ENCODE measurements at places on chromosomes 7 and 10.

DNA sequence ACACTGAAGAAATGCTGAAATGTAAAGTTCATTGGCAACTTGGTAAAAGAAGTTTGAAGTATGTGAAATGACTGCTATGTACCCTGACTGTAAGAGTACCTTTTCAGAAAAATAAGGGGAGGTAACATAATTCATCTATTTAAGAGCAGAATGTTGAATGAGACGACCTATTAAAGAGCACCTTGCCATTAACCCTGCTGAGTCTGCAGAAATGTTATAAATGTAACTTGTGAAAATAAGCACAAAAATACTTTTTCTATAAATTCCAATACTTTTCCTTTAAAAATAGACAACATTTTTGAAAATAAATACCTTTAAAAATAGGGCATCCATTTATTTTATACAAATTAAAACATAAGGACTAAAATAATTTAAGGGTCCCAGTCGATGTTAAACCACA lies 7.7 kb downstream of the TM9SF3 start:
- no peak for DNase-seq

DNA sequence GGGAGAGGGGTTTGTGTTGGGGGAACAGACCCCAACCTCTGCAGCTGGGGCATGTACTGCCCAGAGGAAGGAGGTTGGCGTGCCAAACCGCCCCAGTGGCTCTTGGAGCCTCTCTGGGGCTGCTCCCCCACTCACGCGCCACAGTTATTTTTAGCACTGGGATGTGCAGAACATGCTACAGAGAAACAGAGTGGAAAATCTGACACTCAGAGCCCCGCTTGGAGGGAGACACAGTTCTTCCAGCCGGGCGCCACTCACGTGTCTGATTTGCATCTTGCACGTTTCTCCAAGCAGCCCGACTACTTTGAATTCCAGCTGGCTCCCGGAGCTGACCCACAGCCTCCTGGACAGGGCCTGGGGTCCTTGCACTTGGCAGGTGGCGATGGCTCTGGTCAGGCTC lies 182.0 kb downstream of the RPS24 start:
- no peak for DNase-seq

GRCh38 chr10:89032141-89032891 lies 41.7 kb downstream of the FAS start:
- DNase-seq: peak; percentile 60

DNA sequence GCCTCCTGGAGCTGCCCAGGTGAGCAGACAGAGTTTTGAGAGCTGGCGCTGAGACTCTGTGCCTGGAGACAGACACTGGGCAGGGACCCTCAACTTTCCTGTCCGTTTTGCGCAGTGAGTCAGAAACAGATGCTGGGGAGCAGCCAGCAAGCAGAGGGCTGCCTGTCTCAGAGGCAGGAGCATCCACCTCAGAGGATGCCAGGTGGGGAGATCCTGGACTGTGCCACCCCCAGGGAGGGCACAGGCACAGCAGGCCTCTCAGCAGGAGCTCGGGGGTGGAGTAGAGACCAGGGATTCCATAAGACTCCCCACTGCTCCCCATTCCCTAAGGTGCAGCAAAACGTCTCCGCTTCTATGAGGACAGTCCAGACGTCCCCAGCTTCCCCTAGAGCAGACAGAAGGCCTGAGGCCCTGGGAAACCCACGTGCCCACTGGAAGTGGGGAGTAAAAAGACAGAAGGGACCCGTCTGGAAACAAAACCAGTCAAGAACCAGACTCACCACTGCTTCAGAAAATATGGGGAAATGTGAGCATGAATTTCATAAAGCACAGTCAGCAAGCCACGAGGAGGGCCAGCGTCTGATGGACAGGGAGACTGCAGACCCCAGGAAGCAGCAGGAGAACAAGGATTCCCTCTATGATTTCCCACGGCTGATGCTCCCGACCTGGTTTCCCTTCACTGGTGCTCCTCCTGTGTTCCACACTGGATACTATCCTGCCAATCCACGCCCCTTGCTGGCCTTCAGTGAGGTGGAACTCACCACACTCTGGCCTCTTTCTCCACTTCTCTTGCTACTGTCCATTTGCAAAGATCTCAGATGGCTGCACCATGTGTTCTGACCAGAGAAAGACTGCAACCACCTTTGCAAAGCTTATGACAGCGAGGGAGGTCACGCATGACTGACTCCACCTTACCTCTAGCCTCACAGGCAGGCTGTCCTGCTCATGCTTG lies 151.3 kb upstream of the FAM20C start:
- DNase-seq: no peak

GRCh38 chr7:104967088-104967487 lies 46.9 kb upstream of the KMT2E start:
- DNase-seq: no peak

DNA sequence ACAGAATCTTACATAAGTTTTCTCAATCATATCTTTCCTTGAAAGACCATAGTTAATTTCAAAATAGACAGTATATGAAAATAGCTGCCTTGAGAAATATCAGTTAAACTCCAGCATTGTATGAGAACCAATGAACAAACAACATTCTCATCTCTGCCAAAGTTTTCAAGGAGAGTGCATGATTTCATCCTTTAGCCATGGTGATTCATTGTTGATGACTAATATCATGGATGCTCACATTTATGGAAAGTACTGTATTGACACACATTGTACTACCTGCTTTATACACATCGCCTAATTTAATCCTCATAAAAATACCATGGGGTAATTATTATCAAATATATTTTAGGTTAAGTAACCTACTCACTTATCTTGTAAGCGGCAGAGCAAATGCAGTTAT lies 250.3 kb downstream of the CNTNAP2 start:
- DNase-seq: no peak

DNA sequence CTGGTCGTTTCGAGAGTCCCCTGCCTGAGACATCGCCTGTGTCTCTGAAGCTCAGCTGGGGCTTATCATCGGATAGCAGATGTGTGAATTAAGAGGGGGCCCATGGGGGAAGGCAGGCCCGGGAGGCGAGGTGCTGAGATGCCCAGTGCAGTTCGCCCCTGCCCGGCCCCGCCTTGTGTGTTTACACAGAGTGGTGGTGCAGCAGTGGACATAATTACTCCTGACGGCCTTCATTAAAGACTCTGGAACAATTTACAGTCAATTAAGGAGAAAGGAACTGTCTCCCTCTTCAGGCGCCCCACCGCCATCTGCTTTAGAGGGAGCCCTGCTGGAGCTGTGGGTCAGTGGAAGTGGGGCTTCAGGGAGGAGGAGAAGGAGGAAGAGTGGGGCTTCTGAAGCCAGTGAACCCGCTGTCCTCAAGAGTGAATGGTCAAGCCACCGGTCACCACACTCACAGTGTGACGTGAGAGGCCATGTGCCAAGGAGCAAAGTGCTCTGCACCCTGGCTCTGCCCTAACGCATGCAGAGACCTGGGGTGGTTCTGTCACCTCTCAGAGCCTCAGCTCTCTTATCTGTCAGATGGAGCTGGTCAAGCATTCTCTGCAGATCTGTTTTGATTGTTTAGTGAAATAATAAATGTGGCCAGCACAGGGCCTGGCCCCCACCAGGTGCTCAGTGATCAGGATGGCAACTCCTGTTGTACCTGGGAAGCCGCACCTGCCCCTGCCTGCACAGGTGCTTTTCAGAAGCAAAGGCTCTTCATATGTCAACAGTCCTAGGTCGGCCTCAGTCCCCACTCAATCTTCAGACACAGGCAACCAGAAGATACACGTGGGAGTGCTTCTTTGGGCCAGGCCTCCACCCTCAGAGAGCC lies 65.6 kb downstream of the CDH23 start:
- no peak for DNase-seq

DNA sequence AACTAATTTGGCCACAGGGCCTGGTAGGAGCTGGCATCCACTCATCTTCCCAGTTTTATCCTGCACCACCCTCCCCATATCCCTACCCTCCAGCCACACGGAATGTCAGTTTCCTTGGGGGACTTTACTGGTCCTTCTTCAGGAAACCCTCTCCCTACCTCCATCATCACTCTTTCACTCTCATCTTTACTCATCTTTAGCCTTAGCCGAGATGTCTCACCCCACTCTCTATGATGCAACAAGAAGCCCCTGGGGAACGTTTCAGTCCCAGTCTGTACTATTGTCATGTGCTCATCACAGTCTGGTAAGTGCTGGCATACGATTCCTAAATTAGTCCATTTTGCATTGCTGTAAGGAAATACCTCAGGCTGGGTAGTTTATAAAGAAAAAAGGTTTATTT lies 34.9 kb upstream of the TMEM248 start:
- no peak for DNase-seq

- no peak for DNase-seq
Observed at GRCh38 chr10:98511876-98512275, 65.1 kb upstream of the HPS1 start.

- no peak for DNase-seq
Observed at GRCh38 chr10:50322077-50322476, 70.8 kb upstream of the ASAH2 start.

GRCh38 chr10:88456730-88457129 lies 126.4 kb downstream of the RNLS start:
- DNase-seq: no peak

GRCh38 chr10:1672001-1672781 lies 65.1 kb downstream of the ADARB2 start:
- DNase-seq: no peak

- no peak for DNase-seq
Observed at GRCh38 chr7:80175744-80176143, 41.1 kb downstream of the GNAI1 start.

DNA sequence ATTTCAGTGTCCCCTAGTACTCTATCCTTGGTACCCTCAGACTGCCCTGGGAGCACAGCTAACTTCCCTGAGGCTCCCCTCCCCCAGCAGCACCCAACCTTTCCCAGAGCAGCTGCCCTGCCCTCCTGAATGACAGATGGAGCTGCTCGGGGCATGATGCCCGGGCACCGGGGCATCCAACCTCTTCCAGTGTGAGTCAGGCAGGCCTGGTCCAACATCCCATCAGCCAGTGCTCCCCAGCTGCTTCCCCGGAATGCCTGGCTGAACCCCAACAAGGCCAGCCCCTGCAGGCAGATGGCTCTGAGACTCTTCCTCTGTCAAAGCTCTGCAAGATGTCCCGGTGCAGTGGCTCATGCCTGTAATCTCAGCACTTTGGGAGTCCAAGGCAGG lies 11.9 kb upstream of the TSPAN15 start:
- no peak for DNase-seq

DNA sequence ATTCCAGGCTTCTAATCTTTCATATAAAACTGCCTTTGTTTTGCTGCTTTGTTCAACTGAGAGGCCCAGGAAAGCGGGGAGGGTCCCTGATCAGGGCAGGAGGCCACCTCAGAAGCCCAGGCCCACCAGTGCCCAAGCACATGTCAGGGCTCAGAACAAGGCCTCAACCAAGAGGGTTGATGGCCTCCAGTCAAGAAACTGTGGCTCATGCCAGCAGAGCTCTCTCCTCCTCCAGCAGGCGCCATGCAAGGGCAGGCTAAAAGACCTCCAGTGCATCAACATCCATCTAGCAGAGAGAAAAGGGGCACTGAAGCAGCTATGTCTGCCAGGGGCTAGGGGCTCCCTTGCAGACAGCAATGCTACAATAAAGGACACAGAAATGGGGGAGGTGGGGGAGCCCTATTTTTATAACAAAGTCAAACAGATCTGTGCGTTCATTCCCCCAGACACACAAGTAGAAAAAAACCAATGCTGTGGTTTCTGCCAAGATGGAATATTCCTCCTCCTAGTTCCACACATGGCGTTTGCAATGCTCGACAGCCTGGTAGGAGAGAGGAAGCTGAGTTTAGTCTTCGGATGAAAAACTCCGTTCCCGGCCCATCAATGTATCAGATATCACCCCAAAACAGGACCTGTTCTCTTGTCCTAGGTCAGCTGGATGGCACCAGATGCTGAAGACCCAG lies 34.0 kb downstream of the PSAP start:
- DNase-seq: no peak

GRCh38 chr7:48161407-48162125 lies 9.7 kb upstream of the ABCA13 start:
- no peak for DNase-seq

DNA sequence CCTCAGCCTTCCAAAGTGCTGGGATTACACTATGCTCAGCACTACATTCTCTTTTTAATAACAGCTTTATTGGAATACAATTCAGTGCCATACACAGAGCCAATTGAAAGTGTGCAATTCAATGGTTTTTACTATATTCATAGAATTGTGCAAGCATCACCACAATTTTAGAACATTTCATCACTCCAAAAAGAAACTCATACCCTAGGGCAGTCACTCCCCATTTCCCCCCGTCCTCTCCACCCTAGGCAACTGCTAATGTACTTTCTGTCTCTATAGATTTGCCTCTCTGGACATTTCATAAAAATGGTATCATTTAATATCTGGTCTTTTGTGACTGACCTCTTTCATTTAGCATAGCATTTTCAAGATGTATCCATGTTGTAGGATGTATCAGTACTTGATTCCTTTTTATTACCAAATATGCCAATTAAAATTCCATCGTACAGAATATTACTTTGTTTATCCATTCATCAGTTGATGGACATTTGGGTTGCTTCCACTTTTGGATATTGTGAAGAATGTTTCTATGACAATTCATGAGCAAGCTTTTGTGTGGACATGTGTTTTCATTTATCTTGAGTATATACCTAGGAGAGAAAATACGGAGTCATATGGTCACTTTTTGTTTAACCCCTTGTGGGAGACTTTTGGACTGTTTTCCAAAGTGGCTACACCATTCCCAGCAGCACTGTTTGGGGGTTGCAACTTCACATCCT lies 6.3 kb upstream of the XPNPEP1 start:
- no peak for DNase-seq

DNA sequence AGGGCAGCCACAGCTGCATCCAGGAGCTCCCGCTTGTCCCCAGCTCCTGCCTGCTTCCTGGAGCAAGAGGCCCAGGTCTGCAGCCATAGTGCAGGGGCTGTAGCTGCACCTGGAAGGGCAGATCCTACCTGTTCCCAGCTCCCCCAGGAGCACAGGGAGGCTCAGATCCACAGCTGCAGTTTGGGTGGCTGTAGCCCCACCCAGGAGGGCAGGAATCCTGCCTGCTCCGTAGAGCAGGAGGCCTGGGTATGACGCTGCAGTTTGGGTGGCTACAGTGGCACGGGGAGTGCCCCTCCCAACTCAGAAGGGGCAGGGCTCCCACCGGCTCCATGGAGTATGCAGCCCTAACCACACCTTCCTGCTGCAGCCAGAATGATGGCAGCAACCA lies 26.7 kb upstream of the CDCA7L start:
- DNase-seq: no peak

DNA sequence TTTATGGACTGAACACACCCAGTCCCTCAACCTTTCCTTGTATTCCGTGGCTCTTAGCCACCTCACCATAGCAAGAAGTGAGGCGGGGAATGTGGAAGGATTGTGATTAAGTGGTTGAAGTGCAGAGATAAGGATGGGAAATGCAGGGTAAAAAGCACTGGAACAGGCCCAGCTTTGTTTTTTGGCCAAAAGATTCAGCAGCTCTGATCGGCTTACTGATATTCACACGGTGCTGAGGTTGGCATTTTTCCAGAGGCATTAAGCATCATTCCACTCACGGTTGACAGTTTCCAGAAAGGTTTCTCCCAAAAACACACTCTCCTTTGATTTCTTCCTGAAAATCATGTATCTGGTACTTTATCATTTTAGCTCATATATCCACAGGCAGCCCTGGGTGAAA lies 544.2 kb downstream of the CNTNAP2 start:
- DNase-seq: no peak
